Mammary epithelial cell (primary cell): ENCODE measurements at places on chromosomes 12 and 14.

DNA sequence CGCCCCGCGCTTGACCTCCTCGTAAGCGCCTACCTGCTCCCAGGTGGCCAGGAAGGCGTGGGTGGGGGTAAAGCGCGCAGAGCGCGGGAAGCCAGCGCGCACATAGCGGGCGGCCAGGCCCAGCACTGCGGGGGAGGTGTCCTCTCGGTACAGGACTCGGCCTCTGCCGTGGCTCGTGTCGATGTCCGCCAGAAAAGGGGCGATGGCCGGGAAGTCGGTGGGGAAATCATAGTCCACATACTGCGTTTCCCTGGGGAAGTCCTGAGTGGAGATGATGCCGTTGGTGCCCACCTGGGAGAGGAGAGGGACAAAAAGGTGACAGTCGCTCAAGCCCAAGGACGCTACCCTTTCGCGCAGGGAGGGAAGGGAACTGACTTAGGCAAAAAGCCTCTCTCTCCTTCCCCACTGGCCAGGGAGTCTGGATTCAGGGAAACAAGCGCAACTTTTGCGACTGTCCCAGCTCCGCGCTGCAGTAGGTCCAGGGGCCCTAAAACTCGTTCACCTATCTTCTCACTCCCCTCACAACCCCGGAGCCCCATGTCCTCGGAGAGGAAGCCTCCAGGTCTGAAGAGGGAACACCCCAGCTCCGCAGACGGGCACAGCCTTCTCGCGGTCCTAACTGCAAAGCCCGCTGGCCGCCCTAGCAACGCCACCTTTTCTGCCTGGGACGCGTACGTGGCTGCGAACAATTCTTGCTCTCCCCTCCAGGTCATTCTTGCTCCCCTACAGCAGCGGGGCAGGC is 815 bp downstream of the NID2 start:
- DNase-seq, result no peak

DNA sequence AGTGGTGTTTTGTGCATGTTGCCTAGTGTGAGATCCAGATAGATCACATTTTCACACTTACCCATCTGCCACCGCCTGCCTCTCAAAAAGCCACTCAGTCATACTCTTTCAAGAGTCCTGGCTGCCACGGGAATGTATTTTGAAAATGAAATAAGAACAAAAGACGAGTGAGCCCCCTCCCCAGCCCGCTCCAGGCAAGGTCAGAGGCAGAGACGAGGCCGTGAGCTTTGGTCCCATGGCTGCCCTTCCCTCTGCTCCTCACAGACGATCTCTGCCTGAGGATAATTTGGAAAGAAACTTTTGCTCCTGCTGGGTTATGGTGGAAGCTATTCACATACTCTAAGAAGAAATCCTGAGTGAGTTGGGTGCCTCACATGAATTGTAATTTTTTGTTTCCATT is 924.3 kb downstream of the BCL11B start:
- DNase-seq, result no peak

GRCh38 chr14:104293851-104294627 is 155.7 kb downstream of the KIF26A start:
- no peak for DNase-seq

GRCh38 chr12:41956353-41956752 is 188.3 kb downstream of the GXYLT1 start:
- DNase-seq, result no peak

- no peak for DNase-seq
These were observed 89.9 kb upstream of the DCN start for GRCh38 chr12:91272461-91273063.

- no peak for DNase-seq
These were observed 10.8 kb upstream of the DUSP6 start for GRCh38 chr12:89363084-89363483.

- DNase-seq, result no peak
These were observed 6.5 kb downstream of the SLC8B1 start for GRCh38 chr12:113328368-113328889.

DNA sequence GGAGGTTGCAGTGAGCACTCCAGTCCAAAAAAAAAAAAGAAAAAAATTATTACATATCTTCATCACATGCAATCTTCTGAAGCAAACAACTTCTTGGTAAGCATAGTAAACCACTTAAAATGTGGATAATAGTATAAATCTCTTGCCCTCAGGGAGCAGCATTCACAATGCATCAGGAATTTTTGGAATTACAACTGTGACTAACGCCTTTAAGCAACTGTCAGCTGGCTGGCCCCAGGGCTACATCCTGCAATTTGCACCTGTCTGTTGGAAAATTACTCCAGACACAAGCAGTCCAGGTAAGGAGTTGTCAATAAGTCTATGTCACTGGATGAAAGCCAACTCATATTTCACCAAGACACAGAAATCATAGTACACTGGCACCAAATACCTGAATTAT is 5.5 kb upstream of the SLC7A7 start:
- peak; percentile 63 for DNase-seq

- no peak for DNase-seq
These were observed 2.6 kb downstream of the PDE6H start for GRCh38 chr12:14975457-14975856.

DNA sequence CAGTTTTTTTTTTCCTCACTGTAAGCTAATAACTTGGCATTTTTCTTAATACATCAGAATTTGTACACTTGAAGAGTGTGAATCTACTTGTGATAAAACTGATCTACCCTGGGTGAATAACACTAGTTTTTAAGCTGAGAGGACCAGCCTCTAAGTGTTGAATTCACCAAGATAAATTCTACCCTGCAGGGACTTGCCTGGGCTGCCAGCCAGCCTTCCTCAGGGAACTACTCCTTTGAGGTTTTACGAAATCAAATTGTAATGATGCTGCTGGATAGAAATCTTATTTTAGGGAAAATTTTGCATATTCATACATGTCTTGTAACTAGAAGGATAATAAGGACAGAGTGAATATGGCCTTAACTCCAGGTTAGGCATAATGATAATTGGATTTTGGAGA is 1.9 kb downstream of the MED21 start:
- no peak for DNase-seq

- DNase-seq, result no peak
These were observed 8.7 kb upstream of the JDP2 start for GRCh38 chr14:75418850-75419768.

DNA sequence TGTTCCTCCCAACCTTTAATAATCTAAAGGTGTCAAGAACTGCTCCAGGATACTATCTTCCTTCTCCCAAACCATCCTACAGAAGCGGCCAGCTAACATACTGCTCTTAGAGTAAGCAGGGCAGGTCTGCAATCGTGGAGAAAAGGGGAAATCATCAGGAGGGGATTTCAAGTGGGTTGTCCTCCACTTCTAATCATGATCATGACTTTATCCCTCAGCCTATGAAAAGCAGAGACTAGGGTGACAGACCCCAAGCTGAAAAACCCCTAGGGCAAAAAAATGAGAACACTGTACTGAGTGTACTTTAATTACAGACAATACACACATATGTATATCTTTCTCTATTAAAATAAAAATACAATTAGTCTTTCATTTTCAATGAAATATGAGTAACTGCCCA is 13.9 kb downstream of the DUSP16 start:
- no peak for DNase-seq

- no peak for DNase-seq
These were observed 13.1 kb upstream of the CARMIL3 start for GRCh38 chr14:24038686-24039085.

DNA sequence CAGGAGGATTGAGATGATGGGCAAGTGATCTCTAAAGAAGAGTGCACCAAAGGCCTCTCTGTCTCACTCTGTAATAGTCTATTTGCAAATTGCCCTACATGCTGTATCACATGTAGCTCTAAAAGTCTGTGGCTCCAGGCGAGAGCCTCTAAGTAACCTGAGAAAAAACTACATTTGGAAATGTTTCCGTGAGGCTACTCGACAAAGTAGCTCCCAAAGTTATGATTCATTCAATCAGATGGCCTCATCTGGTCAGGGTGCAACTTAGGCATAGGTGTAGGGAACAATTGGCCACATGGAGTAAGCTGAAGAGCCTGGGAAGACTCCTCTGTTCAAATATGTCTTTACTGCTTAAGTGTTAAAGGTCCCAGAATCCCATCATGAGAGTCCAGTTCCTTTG is 155.4 kb upstream of the PLEKHG7 start:
- DNase-seq, result no peak

DNA sequence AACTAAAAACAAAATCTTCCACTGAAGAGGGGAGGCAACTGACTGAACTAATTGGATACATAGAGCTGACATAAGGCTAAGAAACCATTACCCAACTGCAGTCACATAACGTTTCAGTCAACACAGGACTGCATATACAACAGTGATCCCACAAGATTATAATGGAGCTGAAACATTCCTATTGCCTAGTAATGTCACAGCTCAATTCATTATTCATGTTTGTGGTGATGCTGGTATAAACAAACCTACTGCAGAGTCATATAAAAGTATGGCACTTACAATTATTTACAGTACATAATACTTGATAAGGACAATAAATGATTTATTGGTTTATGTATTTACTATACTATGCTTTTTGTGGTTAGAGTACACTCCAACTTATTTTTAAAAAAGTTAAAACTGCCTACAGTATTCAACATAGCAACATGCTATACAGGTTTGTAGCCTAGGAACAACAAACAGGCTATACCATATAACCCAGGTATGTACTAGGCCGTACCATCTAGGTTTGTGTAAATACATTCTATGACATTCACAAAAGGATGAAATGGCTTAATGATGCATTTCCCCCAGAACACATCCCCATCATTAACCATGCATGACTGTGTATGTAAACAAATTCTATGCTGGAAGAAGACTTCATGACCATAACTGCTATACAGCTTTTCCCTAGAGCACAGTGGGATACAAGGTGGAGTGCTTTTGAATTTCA is 4.3 kb downstream of the NAP1L1 start:
- no peak for DNase-seq

GRCh38 chr12:6684609-6685008 is 4.6 kb downstream of the ZNF384 start:
- DNase-seq, result no peak

GRCh38 chr14:89746654-89747053 is 207.9 kb downstream of the EFCAB11 start:
- no peak for DNase-seq

- no peak for DNase-seq
These were observed 7.8 kb downstream of the RNASE9 start for GRCh38 chr14:20553024-20553423.

DNA sequence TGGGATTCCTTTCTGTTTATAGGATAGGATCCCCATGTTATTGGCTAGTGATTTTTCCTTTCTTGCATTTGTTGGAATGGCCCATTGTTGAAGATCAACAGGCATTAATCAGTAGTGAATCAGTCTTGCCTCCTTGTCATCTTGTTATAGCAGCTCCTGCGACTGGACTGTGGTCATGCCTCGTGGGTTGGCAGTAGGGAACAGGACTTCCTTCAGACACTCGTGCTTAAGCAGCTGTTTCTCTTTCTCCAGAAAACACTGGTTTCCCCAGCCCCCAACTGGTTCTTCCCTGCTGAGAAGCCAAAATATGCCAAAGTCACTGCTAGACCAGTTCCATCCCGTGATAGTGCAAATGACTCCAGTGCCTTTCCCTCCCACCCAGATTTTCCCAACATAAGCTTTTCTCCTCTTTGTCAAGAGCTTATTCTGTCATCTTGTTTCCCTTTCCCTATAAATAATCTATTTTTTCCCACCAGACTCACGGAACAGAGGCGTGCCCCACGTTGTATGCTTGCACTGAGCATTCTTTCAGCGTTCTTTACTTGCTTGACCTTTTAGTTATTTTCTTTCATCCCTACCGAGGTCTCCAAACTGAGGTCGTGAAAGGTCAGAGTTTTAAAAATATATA is 83.5 kb downstream of the SAMD4A start:
- peak; percentile 75 for DNase-seq

DNA sequence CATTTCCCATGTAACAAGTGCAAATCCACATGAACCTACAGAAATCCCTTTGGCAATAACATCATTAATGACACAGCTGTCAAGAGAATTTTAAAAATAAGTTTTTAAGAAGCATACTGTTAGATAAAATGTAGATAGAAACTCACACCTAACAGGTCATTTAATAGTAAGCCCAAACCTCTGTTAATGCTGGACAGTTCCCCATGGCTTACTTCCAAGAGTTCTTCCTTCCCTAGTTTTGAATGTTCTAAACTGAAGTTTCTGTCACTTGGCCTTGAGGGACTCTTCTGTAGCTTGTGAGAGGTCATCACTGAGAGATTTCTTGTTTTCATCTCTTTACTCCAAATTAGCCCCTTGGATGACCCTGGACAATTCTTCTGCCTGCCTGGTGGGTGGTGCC is 22.7 kb downstream of the OTX2 start:
- DNase-seq, result no peak

DNA sequence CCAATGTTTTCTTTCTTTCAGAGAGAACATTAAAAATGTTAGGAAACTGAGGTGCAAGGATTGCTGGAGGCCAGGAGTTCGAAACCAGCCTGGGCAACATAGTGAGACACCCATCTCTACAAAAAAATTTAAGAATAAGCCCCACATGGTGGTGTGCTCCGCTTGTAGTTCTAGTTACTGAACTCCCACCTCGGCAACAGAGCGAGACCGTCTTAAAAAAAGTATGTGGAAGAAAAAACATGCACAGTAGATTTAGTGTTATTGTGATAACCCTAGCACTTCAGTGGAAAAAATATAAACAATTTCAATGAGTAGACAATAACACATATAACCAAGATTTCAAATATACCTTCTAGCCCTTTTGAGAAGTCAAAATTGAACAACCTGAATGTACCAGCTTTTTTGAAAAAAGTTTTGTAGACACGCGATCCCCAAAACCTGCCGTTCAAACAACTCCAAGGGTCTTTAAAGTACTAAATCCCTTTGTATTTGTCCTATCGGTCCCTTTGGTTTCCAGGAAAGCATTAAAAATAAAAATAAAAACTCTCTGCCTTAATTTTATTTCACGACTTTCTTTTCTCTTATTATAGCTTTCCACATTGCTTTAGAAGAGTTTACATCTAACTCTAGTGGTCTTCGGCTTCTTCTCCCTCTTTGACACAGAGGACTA is 1.0 kb upstream of the ANO6 start:
- DNase-seq, result no peak

DNA sequence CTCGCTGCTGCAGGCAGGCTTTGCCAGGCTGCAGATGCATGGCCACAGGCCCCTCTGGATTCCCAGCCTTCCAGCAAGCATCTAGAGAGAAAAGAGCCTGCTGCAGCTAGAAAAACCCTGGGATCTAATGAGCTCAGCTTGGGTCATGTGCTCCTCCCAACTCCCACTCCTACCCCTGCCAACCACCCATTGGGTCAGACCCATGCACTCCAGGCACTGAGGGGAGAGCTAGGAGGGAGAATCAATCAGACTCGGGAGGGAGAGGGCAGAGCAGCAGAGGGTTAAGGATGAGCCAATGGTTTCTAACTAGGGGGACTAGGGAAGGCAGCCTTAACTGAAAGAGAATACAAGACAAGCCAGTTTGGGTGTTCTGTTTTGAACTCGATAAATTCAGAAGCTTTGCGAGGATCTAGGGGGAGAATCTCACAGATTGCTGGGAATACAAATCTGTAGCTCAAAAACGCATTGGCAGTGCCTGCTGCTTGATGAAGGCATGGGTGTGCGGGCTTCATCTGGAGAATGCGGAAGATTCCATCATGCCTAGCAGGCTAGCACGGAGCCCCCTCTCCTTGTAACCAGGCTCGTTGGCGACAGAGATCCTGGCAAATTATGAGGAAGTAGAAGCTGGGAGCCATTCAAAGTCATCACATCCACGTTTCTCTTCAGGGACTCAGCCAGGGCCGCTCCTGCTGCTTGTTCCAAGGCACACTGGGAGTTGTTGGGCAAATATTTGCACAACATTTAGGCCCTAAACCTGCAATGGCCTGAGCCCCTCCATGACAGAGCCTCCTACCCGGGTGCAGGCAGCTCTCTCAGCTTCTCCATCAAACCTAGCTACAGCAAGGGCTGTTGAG is 56.4 kb downstream of the VCPKMT start:
- no peak for DNase-seq

- DNase-seq, result no peak
These were observed 21.2 kb downstream of the ZBTB42 start for GRCh38 chr14:104821971-104822608.
